ENCODE measurements at places on chromosomes 7 and 10.

GRCh38 chr7:63012633-63013183 lies 985.9 kb upstream of the ZNF722 start:
- no peak for DNase-seq

DNA sequence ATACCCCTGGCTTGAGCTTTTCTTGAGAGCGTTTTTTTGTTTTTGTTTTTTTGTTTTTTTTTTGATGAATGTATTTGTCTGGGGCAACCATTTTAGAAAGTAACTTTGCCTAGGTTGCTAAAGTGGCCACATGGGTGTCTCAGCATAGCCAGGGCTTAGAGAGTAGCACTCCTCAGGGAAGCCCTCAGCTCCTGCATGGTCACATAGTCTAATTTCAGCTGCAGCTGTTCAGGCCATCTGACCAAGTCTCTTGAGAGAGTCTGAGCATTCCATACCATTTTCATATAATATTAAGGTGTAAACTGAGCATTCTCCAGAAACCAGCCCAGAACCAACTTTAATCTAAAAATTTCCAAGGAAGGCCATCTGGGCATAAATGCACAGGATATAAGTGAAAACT lies 186.4 kb downstream of the NPSR1 start:
- DNase-seq, result no peak

- no peak for DNase-seq
Measured at GRCh38 chr7:158409816-158410330, 177.8 kb downstream of the PTPRN2 start.

GRCh38 chr7:135536150-135536549 lies 21.6 kb upstream of the NUP205 start:
- DNase-seq, result no peak

GRCh38 chr10:115171392-115171960 lies 78.3 kb downstream of the ATRNL1 start:
- no peak for DNase-seq

DNA sequence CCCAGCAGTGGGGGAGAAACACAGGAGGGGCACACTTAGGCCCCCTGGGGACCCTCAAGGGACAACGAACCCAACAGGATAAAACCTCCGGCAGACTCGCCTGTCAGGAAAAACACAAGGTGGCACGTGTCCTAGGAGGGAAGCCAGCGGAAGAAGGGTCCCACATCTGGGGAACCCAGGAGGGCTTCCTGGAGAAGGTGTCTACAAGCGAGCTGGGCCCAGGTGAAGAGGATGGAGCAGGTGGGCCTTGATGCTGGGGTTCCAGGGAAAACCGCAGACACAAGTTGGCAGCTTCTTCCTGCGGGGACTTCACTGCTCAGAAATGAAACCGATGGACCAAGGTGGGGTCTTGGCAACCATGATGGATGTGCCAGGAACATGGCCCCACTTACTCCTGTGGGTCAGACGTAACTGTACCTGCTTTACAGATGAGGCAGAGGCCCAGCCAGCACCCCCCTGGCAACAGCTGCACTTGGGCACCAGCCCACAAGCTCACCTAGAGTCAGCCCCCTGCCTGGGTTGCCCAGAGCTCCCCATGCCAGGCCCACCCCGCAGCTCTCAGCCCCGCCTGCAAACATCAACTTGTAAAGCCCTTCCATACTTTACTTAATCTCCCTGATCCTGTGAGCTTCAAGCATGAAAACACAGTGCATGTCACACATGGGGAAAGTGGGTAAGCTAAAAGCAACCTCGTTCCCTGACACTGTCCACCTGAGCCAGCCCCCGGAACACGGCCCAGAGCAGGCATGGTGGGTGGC lies 225.0 kb downstream of the ELFN1 start:
- no peak for DNase-seq

GRCh38 chr7:103803631-103804030 lies 185.8 kb downstream of the RELN start:
- no peak for DNase-seq

DNA sequence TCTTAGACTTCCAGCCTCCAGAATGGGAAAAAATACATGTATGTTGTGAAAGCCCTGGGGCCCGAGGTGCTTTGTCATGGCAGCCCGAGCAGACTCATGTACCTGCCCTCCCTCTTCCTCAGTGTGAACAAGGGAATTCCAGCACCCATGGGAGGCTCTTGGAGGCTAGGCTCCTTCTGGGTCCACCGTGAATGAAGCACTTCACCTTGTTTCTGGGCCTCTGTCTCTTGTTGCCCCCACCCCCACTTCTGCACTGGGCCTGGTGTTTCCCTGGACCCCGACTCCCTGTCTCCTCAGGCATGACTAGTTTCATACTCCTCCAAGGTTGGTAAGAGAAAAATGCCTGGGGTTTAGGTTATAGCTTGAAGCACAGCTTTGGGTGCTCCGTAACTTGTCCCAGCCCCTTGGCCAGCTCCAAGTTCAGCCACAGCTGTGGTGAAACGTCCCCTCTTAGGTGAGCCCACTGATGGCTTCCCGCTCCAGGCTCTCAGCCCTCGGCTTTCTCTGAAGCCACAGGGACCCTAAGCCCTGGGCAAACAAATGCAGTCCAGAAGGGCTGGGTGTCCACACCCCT lies 30.2 kb upstream of the ARHGAP22 start:
- no peak for DNase-seq

DNA sequence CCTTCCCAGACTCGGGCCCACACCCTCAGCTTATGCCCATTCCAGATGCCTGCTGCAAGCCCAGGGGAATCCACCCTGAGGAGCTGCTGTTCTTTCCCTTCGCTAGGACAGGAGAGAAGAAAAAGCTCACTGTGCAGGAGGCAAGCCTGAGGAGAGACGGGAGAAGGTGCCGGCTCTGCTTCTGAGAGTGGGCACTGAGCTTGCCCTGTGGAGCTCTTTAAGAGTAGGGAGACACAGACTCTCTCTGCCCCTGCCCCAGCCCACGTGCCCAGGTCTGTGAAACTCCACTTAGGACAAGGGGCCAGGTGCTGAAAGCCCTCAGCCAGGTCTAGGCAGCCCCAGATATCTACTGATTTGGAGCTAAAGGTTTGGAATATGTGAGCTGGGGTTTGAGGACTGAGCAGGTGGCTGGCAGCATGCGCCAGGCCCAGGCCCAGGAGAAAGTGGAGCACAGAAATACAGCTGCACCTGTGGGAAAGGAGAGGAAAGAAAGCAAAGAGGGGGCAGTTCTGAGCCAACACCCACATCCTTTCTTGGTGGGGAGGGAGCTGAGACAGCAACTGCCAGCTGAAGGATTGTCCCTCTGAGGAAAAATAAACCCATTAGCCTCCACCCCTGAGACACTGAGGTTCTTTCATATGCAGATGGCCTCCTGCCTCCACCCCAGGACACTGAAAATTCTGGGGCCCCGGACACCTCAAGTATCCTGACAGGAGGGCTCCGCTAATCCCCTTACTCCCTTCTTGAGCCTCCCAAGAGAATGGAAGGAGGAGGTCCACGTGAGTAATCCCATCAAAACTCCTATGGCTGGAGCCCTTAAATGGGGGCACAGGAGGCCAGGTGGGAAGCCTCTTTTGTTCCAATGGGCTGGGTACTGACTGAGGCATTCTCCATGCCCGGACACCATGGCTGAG lies 7.3 kb downstream of the POLL start:
- no peak for DNase-seq

DNA sequence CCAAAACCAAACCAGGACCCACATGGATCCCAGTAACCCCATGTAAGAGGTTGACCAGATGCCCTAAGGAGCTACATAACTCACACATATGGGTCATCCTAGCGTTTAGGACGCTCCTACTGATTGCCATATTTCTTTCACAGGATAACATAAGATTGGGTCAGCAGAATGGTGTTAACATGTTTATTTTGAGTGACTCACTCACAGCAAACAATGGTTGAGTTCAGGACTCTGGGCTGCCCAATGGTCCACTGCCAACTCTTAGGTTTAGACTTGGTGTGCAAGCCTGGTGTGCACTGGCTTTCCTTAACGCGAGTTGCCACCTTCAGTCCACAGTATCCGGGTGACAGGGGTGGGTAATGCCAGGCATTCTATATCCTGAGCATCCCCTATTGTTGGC lies 211.5 kb downstream of the GPAM start:
- DNase-seq, result no peak

DNA sequence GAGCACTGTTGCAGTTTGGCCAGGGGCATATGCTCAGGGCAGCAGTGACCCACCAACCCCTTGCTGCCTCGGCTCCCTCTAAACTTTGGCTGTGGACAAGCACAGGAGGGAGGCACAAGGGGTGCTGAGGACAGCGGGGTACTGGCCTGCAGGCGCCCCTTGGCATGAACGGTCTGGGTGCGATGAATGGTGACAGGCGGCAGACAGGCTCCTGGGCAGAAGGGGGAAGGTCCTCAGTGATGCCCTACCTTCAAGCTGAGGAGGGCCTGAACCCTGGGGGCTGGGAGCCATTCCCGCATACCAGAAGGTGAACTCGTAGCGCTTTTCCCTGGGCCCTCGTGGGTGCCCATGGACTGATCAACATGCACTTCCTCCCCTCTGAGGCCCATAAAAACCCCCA lies 567.1 kb downstream of the GRM8 start:
- no peak for DNase-seq

DNA sequence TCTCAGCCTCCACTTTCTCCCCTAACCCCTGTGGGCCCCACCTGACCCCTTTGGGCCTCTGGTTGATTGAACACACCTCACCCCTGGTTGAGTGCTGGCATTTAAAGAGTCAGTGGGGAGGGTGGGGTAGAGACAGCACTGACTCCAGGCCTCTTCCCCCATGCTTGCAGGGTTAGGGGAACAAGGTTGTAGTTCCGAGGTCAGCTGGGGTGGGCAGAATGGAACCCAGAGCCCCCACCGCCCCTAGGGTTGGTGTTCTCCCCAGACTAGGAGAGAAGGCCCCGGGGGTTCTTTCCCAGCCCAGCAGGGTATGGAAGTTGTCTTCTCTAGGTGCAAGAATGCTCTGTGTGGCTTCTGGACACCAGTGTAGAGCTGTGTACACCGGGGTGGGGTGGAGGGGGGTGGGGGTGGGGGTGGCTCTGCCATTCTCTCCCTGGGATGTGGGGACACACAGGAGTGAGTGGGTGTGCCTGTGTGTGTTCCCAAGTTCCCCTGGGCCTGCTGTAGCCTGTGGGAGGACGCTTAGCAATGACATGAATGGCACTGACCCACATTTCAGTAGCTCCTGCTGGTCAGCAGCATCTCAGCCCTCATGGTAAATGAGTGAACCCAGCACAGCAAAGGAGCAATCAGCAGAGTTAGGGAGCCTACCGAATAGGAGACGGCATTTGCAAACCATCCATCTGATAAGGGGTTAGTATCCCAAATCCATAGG lies 33.6 kb downstream of the PRF1 start:
- DNase-seq, result no peak
